ENCODE measurements at places on chromosomes 5 and 9. TPM values are rescaled to one million over a fixed set of nuclear protein-coding genes. Genes with fewer than 3 reads are reported as not detected.

ZNF346 gene
- 21.3 TPM for total RNA-seq

GPR151 gene
- total RNA-seq: not detected

HMCN2 gene
- 0.05 TPM for total RNA-seq

SPAG8 gene
- 0.90 TPM for total RNA-seq

TSPAN17 gene
- total RNA-seq: 64.7 TPM

SNX30 gene
- 6.9 TPM for total RNA-seq

GLDC gene
- 4.0 TPM for total RNA-seq

ENHO gene
- 7.2 TPM for total RNA-seq

OR13C3 gene
- total RNA-seq: not detected

SHOC1 gene
- total RNA-seq: 0.10 TPM

LCN12 gene
- total RNA-seq: 2.5 TPM

GOLM1 gene
- 73.4 TPM for total RNA-seq

NR2F1 gene
- total RNA-seq: 49.5 TPM

DNA sequence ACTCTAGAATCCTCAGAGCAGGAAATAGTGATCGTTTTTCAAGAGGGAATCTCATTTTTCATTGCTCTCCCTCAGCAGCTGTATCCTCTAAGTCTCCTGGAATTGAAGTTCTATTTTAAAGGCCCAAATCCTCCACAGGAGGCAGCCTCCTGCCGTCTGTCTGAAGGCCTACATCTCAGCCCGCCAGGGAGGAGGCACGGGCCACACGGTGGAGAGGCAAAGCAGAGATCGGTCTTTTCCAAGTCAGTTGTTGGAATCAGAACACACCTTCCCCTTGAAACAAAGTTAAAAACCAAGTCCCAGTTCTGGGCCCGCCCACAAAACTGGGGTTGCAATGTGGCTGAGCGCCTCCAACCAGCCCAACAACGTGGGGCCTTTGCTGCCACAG lies 68.7 kb downstream of the RAPGEF1 start:
- DNase-seq: no peak

DNA sequence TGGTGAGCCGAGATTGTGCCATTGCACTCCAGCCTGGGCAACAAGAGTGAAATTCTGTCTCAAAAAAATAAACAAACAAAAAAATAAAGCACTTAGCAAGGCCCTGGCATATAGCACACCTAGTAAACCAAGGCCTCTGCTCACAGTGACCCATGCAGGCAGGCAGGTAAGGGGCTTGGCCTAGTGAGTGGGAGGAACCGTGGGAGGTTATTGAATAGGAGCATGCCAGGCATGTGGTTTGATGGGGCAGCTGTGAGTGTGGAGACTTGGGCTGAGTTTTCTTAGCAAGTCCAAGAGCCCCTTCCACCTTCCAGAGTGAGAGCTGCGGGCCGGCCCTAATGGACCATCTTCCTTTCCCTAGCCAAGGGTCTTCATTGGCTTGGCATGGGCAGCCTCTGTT lies 4.5 kb upstream of the NDST1 start:
- no peak for DNase-seq

DNA sequence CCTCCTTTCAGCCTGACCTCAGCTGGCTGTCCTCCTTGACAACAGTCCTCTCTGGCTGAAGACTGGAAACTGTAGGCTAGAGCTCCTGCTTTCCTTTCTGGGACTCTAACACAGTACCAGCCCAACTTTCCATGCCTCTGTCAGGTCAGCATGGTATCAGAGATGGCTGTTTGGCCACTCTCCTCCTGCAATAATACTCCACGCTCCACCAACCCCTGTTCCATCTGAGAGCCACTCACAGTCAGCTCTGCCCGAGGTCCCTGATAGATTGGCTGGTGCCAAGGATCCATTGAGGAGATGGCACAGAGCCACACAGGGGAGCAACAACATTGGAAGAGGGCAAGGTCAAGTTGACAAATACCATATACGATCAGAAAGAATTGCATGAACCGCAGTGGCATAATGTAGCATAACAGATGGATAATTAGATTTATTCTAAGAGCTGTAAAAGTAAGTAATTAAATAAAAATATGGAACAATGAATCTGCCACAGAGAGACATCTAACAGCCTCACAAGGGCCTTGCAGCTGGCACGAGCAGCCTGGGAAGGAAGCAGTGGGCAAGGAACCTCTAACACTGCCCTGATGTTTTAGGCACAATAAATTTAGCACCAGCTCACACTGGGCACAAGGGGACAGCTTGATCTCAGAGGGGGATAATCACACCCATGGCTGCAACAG lies 94.3 kb upstream of the LRRTM2 start:
- DNase-seq: no peak

DNA sequence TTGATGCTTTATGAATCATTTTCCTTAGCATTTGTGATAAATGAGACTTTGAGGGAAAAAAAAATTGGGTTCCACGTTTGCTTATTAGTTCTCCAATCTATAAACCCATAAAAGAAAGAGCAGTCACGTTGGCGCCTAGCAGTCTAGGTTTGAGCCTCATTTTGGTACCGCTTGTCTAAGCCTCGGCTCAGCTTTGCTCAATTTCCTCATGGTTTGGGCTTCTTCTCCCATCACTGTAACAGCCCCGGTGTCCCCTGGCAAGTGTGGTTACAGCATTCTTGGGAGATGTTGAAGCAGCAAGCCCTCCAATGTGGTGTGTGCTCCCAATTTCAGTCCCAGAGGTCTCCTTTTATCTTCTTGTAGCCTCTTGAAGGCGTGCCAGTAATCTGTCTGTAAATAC lies 578.4 kb downstream of the CDK5RAP2 start:
- no peak for DNase-seq

- DNase-seq: no peak
These were observed 42.6 kb downstream of the ANKRD55 start for GRCh38 chr5:56190497-56190896.

DNA sequence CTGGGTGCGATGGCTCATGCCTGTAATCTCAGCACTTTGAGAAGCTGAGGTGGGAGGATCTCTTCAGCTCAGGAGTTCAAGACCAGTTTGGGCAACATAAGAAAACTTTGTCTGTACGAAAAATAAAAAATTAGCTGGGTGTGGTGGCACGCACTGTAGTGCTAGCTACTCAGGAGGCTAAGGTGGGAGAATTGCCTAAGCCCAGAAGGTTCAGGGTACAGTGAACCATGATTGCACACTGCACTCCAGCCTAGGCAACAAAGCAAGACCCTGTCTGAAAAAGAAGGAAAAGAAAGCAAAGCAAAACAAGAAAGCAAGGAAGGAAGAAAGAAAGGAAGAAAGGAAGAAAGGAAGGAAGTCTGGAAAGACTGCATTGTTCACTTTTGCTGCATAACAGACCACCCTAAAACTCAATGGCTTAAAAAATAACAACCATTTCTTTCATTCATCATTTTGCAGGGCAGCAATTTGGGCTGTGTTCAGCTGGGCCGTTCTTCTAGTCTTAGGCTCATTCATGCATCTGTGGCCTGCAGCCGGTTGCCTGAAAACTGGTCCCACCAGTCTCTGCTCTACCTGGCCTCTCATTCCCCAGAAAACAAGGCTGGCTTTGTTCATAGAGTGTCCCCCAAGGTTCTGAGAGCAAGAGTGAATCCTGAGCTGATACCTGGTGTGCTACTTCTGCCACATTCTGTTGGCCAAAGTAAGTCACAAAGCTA lies 82.4 kb upstream of the MIER3 start:
- DNase-seq: no peak

DNA sequence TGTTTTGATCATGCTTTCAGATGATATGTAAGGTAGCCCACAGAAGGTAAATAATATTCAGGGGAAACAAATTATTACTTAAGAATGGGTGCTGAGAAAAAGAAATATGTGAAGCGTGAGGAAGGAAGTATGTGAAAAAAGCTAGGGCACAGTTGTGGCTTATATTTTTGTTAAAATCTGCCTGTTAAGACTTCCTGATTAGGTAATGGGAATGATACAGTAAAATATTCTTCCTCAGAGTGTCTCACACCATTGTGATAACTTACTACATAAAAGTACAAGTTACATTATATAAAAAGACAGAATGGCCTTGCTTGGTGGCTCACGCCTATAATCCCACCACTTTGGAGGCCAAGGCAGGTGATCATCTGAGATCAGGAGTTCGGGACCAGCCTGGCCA lies 18.7 kb upstream of the PARP8 start:
- no peak for DNase-seq

GRCh38 chr5:96839071-96839592 lies 31.4 kb upstream of the ERAP1 start:
- DNase-seq: no peak

- DNase-seq: no peak
These were observed 369.0 kb downstream of the ACTL7B start for GRCh38 chr9:108486831-108487230.

DNA sequence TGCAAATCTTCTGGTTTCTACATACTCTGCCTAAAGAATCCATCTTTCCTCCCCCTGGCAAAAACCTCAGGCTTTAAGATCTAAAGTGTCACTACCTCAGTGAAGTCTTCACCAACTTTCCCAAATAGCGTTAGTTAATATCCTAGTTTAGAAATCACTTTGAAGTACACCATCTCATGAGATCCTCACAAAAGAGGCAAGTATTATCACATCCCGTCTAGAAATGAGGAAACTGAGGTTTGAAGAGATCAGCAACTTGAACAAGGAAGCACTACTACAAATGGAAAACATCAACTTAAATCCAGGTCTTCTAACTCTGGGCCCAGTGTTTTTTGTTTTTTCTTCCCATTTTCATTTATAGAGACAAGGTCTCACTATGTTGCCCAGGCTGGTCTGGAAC lies 4.6 kb downstream of the AP3B1 start:
- DNase-seq: no peak

DNA sequence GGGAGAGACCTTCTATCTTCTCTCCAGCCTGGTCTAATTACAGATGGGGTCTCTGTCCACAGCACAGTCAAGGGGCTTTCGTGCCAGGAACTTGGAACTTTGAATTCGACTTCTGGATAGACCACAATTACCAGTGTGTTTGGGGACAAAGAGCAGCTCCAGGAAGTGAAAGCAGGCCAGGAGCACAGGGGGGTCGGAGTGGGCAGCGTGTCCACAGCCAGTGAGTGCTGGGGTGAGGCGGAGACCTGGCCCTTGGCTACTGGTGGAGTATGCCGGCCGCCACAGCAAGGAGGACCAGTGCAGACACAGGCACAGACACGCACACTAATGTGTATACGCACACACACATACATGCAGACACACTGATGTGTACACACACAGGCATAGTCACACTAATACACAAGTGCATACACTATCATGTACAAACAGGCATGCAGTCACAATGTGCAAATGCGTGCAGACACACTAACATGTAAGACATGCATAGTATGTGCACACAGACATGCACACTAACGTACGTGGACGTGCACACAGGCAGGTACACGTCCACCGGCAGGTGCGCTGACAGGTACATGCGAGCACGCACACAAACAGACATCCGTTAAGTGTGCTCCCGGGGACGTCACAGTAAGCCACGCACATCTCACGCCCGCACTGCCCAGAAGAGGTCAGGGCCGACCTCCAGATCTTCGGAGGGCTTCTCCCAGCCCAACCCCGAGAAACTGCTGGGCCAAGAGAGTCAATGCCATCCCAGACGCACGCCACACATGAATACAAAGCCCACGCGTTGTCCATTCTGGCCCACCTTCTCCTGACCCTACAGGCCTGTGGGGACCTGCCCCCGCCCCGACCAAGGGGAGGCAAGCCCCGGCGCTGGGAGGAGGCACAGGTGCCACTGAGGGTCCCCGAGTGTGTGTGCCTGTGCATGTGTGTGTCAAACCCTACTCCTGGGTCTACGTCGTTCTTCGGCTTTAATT lies 46.5 kb downstream of the NKD2 start:
- no peak for DNase-seq

DNA sequence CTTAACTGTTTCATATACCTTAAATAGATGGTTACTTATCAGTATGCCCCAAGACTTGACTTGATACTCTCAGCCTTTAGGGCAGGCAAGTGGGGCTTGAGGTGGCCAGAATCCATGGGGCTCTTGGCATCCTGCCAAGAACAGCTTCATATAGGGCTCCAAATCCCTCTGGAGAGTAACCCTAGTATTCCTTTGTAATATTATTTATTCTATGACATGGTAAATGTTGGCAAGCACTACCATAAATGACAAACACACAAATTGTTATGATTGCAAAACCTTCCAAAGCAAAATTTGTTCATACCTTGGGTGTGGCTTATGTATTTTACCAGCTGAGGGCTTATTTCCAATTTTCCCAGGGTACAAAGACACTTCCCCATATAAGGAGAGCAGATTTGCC lies 257.4 kb upstream of the TRPC7 start:
- no peak for DNase-seq

- no peak for DNase-seq
These were observed 197.3 kb downstream of the CNTLN start for GRCh38 chr9:17332115-17332514.

DNA sequence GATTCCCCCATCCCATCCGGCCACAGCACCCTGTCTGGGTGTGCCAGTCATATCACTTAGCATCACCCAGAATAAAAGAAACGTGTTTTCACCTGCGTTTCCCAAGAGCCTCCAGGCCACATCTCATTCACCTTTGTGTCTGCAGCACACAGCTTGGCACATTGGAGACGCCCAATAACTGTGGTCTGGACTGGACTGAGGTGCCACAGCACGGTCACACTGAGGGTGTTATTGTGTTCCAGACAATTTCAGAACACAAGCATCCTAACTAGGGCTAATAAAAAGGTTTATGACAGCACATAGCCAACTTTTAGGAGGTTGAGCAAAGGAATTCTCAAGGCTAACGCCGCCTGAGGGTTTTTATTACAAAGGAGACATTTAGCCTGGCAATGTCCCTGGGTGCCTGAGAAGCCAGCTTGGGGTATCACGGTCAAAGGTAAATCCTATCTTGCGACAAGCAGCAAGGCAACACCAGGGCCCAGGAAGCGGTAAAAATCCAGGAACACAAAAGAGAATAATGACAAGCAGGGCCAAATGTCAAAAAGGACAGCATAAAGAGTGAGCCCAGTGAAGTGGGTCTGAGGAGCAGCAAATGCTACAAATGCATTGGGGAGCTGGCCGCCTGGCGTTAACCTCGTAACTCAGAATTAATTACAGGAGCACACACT lies 3.4 kb downstream of the EPB41L4B start:
- DNase-seq: no peak

GRCh38 chr9:114037249-114037648 lies 40.9 kb downstream of the AMBP start:
- DNase-seq: no peak

All from Panc1 (cell line).